ENCODE measurements at places on chromosomes 4 and X.

DNA sequence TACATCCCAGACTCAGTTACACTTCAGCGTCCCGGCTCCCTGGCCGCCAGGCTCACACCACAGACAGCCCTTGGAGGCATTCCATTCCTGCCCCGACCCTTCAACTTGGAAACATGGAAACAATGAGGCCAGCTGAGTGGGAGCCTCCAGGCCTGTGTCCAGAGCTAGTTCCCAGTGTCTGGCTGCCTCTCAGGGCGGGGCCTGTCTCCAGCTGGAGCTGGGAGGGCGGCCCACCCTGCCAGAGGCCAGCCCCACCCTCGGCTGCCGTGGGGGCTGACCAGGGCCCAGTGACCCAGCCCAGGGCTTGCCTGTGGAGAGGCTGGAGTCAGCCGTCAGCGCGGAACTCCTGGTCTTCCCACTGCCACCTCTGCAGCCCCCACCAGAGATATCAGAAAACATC, 37.4 kb upstream of the SPON2 start:
- DNase-seq: no peak

GRCh38 chr4:76689145-76689817, 208.7 kb downstream of the SOWAHB start:
- DNase-seq: no peak

DNA sequence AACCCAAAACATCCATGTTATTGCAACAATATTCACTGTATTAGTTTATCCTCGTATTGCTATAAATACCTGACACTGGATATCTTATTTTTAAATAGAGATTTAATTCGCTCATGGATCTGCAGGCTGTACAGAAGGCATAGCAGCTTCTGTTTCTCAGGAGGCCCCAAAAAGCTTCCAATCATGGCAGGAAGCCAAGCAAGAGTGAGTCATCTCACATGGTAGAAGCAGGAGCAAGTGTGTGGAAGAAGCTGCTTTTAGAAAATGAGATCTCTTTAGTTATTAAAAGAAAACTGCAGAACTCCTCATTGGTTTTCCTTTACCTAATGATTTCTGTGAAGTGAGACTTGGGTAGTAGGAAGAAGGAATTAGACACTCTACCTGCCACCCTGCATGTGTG, 16.4 kb downstream of the ZNF732 start:
- peak; percentile 32 for DNase-seq

GRCh38 chrX:38837389-38837788, 36.1 kb downstream of the MID1IP1 start:
- DNase-seq: no peak

- no peak for DNase-seq
Measured at GRCh38 chr4:77669946-77670590, 64.4 kb downstream of the CXCL13 start.

GRCh38 chrX:129738466-129739308, at the start of gene XPNPEP2:
Gene XPNPEP2 (plus strand): TSS chrX:129738979. CDS start chrX:129739214, 235 bp downstream.
- DNase-seq: no peak

- no peak for DNase-seq
Measured at GRCh38 chrX:10611441-10612090, 8.8 kb downstream of the MID1 start.

DNA sequence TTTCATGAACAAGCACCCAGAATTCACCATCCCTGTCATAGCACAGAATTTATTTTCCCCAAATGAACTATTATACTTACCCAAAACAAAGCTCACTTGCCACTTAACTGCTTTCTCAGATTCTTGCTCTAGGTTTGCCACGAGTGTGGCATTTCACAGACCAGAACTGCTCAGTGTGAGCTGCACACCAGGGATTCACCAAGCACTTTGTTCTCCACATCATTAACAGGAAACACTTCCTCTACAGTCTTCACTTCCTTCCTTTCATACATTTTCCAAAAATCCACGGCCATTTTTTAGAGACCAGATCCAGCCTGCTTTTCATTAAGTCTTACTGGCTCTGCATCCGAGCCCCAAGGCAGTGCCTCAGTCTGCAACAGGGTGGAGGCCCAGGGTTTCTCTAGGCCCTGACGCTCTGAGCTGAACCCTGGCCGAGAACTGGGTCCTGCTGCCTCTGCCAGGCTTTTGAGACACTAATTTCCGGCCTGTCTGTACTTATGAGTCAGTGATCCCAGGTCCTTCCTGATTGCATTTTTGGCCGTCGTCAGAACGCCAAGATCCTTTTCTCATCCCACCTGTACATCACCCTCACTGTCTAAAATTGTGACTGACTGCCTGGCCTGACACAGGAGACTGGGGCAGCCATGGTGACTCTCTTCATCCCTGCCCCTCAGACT, 67.6 kb upstream of the MTNR1A start:
- DNase-seq: no peak

DNA sequence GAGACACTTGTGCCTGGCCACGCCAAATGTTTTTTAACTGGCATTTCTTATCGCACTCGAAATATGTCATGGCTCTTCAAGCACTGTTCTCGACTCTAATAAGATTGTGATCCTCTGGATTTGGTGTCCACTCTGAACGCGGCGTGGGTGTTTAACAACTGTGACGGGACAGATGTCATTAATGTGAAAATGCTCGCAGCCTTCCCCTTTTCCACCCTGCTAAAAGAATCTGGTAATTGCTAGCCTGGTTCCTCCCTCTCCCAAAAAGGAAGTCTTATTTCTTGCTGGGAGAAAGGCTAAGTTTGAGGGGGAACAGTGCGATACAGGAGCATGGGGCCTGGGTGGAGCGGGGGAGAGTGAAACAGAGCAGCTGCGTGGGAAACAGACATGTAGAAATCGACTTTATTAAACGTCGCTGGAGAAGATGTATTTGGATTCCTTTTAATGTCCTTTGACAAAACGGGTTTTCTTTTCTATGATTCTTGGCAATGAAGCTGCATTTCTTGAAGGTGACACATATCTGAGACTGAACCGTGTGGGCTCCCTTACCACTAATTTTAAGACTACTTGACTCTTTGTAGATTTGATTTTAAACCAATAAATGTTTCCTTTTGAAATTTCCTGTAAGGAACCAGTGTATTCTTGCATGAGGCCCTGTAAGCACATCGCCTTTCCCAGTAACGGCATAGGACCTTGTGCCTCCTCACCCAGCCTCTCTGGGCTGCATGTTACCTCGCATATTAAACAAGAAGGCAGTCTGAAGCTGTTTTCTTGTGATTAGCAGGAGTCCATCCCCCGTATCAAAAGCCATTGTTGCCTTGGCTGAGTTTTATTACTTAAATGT, 17.8 kb downstream of the TBC1D1 start:
- DNase-seq: no peak

GRCh38 chr4:25803720-25804225, 59.0 kb downstream of the SEL1L3 start:
- no peak for DNase-seq

Data from OCI-M1 (cell line).